ENCODE measurements at places on chromosomes 16 and 17. TPM values are rescaled to one million over a fixed set of nuclear protein-coding genes. Genes with fewer than 3 reads are reported as not detected.

The GPR142 gene
- total RNA-seq = not detected

The IL17C gene
- not detected for total RNA-seq

The HSD17B2 gene
- 2.6 TPM for total RNA-seq

The OR3A2 gene
- total RNA-seq = not detected

The CXCL16 gene
- total RNA-seq = 0.29 TPM

The KLHL10 gene
- not detected for total RNA-seq

The NLGN2 gene
- total RNA-seq = 4.2 TPM

The TXNDC17 gene
- total RNA-seq = 340 TPM

The EVI2B gene
- 1.1 TPM for total RNA-seq

The GNAO1 gene
- 3.4 TPM for total RNA-seq
